ENCODE measurements at places on chromosomes 1 and 21. TPM values are rescaled to one million over a fixed set of nuclear protein-coding genes. Genes with fewer than 3 reads are reported as not detected.

GRCh38 chr1:234533034-234533891, 54.3 kb upstream of the TARBP1 start:
- DNase-seq: peak; percentile 93

DNA sequence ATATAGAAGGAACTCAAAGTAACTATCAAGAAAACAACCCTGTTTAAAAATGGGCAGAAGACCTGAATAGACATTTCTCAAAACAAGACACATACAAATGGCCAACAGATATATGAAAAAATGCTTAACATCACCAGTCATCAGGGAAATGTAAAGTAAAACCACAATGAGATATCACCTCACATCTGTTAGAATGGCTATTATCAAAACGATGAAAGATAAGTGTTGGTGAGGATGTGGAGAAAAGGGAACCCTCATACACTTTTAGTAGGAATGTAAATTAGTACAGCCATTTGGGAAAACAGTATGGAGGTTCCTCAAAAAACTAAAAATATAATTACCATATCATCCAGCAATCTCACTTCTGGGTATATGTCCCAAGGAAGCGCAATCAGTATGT, 3.0 kb downstream of the CTSS start:
- DNase-seq: no peak

DNA sequence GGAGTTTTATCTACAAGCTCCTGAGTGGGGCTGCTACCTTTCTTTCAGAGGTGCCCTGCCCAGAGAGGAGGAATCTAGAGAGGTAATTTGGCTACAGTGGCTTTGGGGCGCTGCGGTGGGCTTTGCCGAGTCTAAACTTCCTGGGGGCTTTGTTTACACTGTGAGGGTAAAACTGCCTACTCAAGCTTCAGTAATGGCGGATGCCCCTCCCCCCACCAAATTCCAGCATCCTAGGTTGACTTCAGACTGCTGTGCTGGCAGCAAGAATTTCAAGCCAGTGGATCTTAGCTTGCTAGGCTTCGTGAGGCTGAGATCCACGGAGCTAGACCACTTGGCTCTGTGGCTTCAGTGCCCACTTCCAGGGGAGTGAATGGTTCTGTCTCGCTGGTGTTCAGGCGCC, 43.9 kb downstream of the SWT1 start:
- DNase-seq: no peak

The NMNAT2 gene
- 0.26 TPM for total RNA-seq

The NVL gene
- total RNA-seq: 32.5 TPM

Measured in gastrocnemius medialis (tissue), 4 donors.